CD4-positive, alpha-beta memory T cell (primary cell): ENCODE measurements at places on chromosomes 3 and 15.

GRCh38 chr3:28349469-28350000 is 911 bp upstream of the AZI2 start:
- DNase-seq = no peak
- peak overlapping the region; percentile 94 for H3K27ac ChIP-seq
- H3K36me3 ChIP-seq = no peaks in the 10 kb centered on the region
- peaks cover 48% of the 10 kb centered on the region for H3K4me1 ChIP-seq
- peak overlapping the region; percentile 94 for H3K4me3 ChIP-seq

GRCh38 chr3:46360907-46361306 is 7.0 kb downstream of the CCR2 start:
- no peaks in the 10 kb centered on the region for H3K36me3 ChIP-seq
- no peak overlapping the region for H3K4me3 ChIP-seq
- no peaks in the 10 kb centered on the region for H3K27me3 ChIP-seq
- H3K27ac ChIP-seq = peak overlapping the region; percentile 30
- DNase-seq = no peak

GRCh38 chr3:133588784-133589465 is 15.4 kb downstream of the CDV3 start:
- H3K27ac ChIP-seq = no peak overlapping the region
- H3K4me1 ChIP-seq = no peaks in the 10 kb centered on the region
- H3K36me3 ChIP-seq = peaks cover 50% of the 10 kb centered on the region
- H3K27me3 ChIP-seq = no peaks in the 10 kb centered on the region

DNA sequence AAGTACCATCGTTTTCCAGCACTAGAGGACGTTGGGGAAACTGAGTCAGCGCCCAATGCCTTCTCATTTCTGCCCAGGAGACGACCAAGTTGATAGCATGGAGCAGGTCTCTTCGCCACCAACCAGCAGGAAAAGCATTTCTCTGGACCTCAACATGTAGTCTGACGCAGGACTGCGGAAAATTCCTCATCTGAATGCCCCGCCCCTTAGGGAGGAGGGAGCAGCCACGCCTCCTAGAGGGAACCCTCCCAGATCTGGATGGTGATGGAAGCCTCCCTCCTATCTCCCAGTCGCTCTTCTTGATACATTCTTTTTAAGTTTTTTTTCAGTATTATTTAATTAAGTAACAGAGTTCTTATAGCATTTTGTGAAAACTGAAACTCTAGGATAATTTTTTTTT is 17.4 kb upstream of the MINDY4B start:
- H3K4me3 ChIP-seq = no peak overlapping the region
- no peak for DNase-seq
- H3K36me3 ChIP-seq = no peaks in the 10 kb centered on the region
- no peak overlapping the region for H3K27ac ChIP-seq

DNA sequence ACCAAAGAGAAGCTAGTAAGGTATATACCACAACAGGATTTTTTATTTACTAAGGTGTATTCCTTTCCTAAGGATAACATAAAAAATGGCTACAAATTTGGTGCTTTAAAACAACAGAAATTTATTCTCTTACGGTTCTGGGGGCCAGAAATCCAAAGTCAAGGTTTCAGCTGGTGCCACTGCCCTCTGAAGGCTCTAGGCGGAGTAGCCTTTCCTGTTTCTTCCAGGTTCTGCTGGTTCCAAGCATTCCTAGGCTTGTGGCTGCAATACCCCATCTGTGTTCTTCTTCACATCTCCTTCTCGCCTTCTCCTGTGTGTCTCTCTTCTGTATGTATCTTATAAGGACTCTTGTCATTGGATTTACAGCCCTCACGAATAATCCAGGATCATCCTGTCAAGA is 549.9 kb downstream of the GRM7 start:
- no peak for DNase-seq
- H3K27ac ChIP-seq = no peak overlapping the region
- no peak overlapping the region for H3K4me3 ChIP-seq
- H3K4me1 ChIP-seq = no peaks in the 10 kb centered on the region
- H3K27me3 ChIP-seq = no peaks in the 10 kb centered on the region

GRCh38 chr15:38275959-38276358 is 23.3 kb downstream of the SPRED1 start:
- H3K27ac ChIP-seq = no peak overlapping the region
- no peak overlapping the region for H3K4me3 ChIP-seq
- no peaks in the 10 kb centered on the region for H3K27me3 ChIP-seq
- DNase-seq = no peak
- H3K36me3 ChIP-seq = no peaks in the 10 kb centered on the region

DNA sequence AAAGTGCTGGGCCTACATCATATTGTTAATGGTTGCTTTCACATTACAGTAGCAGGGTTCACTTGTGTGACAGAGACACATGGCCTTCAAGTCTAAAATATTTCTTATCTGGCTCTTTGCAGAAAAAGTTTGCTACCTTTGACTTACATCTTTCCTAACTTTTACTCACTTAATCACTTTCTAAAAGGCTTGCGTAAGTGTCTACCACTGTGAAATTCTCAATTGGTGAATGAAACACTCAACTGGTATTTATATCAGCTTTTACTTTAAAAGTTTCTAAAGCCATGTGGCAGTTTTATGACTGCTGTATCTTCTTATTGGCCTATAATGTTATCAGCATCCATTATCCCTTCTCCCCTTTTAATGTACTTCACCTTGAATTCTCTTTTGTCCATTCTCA is 554.5 kb downstream of the ZIC1 start:
- H3K4me1 ChIP-seq = no peaks in the 10 kb centered on the region
- no peak overlapping the region for H3K27ac ChIP-seq
- no peaks in the 10 kb centered on the region for H3K27me3 ChIP-seq

DNA sequence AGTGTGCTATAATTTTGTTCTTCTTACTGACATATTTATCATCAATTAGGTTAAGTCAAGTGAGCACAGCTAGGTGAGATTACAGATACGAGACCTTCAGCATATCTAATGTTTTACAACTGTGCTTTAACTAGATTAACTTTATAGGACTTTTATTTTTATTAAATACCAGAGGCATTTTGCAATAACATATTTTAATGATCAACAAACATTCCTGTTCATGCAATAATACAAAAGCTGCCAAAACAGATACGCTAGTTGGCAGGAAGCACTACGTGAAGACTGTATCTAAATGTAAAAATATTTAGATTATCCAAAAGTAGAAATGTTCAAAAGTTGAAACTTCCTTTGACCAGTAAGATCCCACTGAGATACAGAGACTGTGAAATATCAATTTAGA is 139.1 kb downstream of the CBLB start:
- no peaks in the 10 kb centered on the region for H3K27me3 ChIP-seq
- no peaks in the 10 kb centered on the region for H3K4me1 ChIP-seq
- no peak for DNase-seq
- H3K4me3 ChIP-seq = no peak overlapping the region
- no peaks in the 10 kb centered on the region for H3K36me3 ChIP-seq

GRCh38 chr3:97010881-97011657 is 196.7 kb downstream of the EPHA6 start:
- H3K27me3 ChIP-seq = no peaks in the 10 kb centered on the region
- no peak overlapping the region for H3K4me3 ChIP-seq
- H3K27ac ChIP-seq = no peak overlapping the region
- no peaks in the 10 kb centered on the region for H3K4me1 ChIP-seq
- no peaks in the 10 kb centered on the region for H3K36me3 ChIP-seq

DNA sequence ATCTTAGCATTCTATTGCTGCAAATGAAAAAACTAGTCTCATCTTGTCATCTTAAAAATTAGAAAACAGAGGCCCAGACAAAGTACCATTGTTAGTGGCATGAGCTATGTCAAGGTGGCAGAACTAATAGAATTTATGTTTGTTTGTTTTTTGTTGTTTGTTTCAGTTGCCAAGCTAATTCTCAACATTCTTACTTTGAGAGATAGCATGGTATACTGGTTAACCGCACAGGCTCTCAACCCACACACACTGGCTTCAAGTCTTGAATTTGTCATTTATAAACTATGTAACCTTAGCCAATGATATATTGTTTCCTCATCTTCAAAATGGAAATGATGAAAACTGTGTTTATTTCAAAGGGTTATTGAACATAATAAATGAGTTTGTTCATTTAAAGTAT is 367.6 kb upstream of the PLSCR5 start:
- H3K36me3 ChIP-seq = no peaks in the 10 kb centered on the region
- DNase-seq = no peak
- no peak overlapping the region for H3K4me3 ChIP-seq

DNA sequence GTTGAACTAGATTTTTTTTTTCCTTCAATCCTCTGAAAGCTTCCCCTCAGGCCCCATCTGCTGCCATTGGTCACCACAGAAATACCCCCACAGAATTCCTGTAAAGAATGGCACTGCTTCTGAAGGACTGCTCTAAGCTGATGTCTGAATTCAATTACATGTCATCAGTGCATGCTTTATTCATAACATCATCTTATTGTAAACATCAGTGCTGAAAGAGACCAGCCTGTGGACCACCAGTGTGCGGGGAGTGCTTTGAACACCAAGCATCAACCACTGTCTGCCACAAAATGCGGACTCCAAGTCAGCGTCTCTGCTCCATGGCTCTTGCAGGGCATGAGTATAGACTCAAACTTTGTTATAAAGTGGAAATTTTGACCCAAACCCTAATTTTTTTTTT is 11.6 kb downstream of the PHLDB2 start:
- H3K4me3 ChIP-seq = no peak overlapping the region
- DNase-seq = no peak
- no peaks in the 10 kb centered on the region for H3K36me3 ChIP-seq
- H3K27ac ChIP-seq = no peak overlapping the region
